ENCODE measurements at places on chromosomes 2 and 18. TPM values are rescaled to one million over a fixed set of nuclear protein-coding genes. Genes with fewer than 3 reads are reported as not detected.

DNA sequence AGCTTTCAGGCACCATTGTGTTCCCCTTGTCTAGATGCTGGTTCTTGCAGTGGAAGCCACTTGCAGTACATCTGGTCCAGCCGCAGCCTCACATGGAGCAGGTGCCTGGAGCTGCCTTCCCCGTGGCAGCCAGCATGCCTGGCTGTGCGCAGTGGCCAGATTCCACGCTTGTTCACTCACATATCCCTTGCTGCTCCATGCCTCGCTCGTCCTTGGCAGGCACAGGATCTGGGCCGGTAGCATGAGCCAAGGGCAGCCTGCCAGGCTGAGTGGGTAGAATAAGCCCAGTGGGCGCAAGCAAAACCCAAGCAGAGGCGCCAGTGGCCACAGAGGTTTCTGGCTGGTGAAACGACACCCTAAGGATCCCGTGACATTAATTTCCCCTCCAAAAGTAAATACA, 20.6 kb downstream of the TMX3 start:
- DNase-seq: no peak

IL1R2 gene
- not detected for total RNA-seq

DNA sequence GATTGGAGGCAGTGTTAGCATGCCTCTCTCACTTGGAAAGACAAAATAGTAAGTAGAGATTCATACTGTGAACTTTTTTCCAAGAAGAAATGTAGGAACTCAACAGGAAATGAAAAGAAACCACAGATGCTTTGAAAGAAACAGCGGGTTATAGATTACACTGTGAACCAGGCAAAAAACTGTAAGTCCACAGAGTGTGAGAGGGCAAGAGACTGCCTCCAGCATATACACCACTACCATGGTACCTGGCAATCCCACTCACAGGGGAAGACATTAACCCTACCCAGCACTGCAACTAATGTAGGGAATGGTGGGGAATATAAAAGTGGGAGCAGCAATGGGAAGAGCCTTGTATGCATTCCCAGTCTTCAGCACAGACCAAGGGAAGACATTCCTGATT, 150.6 kb upstream of the GALNT5 start:
- no peak for DNase-seq

DNA sequence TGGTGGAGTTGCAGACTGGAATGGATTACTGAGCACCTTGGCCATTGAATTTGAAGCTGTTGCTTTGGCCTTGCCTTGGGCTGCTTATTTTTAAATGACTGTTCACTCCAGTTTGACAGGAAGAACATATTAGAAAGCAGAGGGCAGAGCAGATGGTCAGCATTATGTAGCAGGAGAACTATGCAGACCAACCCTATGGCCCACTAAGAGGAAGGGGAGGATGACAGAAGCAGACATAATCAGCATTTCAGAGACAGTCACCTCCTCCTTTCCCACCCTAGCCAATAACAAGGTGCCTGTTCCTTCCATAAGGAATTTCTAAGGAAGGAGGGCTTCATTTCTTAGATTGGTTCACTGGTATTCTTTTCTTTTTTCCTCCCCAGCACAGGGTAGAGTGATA, 2.4 kb downstream of the CHRNA1 start:
- DNase-seq: no peak

- DNase-seq: no peak
Observed at GRCh38 chr2:209564816-209565215, 141.0 kb downstream of the MAP2 start.

DNA sequence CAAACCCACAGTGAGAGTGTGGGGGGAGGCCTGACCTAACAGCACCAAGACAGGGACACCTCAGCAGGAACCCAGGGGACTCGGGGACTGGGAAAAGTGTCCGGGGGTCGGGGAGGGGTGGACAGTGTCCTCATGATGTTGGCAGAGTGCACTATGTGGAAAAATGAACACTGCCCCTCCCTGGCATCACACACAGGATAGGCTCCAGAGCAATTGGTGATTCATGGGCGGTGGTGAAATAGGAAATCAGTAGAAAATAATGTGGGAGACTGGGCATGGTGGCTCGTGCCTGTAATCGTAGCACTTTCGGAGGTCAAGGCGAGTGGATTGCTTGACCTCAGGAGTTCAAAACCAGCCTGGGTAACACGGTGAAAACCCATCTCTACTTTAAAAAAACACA, 3.6 kb upstream of the ANO7 start:
- no peak for DNase-seq
